Activated naive CD4-positive, alpha-beta T cell (primary cell): ENCODE measurements at places on chromosomes 1 and 21.

DNA sequence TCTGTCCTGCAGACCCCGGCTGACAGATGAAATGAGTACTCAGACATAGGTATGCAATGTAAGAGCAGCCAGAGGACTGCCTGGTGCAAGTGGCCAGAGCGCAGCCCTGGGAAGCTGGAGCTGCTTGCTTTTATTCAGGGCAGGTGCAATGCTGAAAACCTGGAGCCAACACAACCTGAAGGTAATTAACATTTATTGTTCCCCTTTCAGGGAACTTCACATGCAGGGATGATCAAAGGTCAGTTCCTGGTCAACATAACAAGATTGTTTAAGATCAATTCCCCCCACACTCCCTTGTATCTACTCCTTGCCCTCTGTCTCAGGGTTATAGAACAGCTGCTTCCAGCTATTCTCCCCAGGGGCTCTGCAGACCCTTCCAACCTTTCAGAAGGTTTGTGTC is 48.7 kb upstream of the PRELP start:
- no peak for DNase-seq

GRCh38 chr1:154716614-154717527 is 108.9 kb upstream of the ADAR start:
- DNase-seq, result no peak

DNA sequence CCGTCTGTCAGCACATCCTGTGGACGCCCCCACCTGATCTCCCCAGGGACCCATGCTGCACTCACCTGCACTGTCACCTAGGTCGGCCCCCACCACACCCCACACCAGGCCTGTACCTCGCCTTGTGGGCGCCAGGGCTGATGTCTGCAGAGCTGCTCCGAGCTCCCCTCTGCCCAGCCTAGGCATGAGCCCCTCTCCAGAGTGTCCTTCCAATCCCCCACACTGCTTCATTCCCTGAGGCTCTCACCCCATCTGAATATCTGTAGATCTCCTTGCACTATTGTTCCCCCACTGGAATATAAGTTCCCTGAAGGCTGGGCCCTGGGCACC is 12.2 kb downstream of the UMODL1 start:
- DNase-seq, result no peak

DNA sequence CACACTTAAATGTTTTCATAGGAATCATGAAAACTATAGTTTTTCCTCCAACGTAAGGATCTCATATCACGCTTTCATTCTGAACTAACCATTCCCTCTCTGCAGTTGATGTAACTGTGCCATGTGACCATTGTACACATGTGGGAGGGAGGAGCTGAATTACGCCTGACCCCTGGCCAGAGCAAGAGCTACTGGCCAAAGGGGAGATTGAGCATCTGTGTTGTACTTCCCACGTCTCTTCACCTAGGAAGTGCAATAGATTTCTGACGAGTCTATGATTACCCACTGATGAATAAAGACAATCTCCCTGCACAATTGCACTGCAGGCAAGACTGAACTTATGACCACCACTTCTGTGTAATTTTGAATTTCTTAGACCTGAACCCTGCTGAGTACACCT is 24.0 kb downstream of the PTPRC start:
- DNase-seq, result no peak

- DNase-seq, result no peak
Measured at GRCh38 chr1:19892628-19893168, 10.5 kb downstream of the OTUD3 start.
